ENCODE measurements at places on chromosomes 6 and 20.
A peak's percentile ranks its signal among the peaks of the same experiment; 100 is the strongest.

DNA sequence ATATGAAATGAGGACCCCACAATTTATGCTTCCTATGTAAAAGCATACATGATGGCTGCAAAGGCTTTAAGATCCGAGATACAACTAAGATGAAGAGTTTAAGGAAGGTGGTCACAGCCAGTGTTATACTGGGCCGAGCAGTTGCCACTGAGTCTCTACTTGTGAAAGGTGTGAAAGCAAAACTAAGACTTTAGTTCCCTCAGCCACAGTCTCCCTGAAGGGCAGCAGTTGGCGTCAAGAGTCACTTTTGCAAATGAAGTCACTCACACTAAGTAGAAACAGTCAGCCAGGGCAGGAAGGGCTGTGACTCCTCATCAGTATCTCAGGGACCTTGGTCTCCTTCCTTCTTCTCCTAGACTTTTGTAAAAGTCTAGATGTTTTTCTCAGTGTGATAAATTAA is 191.6 kb upstream of the MCHR2 start:
- no peak for DNase-seq

- no peak for DNase-seq
Observed at GRCh38 chr20:38178581-38178980, 13.5 kb upstream of the TGM2 start.

DNA sequence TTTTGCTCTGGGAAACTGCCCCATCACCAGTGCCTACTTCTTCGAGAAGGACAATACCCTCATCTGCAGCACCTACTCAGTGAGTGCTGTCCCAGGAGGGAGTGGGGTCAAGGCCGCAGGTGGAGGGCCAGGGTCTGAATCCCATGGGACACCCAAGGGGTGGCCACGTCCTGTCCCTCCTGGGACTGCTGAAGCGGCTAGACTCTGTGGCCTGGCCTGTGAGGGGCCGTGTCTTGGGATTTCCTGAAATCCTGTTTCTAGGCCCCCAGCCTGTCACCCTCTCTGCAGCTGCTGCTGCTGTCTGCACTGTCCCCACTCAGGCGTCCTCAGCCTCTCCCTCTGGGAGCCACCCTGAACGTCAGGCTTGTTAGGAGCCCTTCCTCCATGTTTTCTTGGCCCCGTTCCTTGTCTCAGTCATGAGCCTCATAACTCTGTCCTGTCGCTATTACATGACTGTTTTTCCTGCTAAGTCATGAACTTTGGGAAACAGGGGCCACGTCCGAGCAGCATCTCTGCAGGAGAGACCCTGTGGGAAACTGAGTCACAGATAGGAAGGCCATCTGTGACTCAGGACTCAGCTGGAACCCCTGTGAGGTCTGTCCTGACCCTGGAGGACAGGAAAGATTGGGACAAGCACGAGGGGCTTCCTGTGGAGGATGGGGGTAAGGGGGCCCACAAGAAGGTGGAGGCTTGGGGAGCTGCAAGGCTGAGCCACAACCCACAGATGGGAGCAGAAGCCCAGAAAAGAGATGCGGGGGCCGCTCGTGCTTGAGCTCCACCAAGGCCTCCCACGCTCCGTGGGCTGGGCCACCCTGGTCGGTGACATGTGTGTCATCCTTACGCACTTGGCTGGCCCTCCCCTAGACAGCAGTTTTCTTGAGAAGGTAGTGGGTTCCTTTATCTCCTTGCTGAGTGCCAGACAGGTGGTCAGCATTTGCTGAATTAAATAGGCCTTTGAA is 49.9 kb downstream of the EFCAB8 start:
- DNase-seq, result no peak

GRCh38 chr20:31608251-31608945 is 3.3 kb downstream of the ID1 start:
- no peak for DNase-seq

- peak; percentile 58 for DNase-seq
Observed at GRCh38 chr20:5528719-5529256, 212.0 kb upstream of the PROKR2 start.

- no peak for DNase-seq
Observed at GRCh38 chr6:13234130-13234529, 94.2 kb downstream of the TBC1D7 start.

DNA sequence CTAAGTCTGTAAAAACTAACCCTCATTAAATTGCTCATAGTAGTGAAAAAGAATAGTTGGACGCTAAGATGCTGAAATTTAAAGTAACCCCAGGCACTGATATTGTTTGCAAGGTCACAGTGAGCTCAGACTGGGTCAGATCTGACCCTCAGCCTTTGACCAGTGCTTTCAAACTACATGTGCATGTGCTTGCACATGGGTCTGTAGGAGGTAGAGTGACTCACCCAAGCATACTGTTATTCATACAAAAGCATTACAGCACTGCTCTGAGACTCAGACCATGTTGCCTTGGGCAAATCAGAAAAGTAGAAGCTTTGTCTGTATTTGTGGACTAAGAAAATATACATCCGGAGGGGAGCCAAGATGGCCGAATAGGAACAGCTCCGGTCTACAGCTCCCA is 326.4 kb upstream of the MARCKS start:
- no peak for DNase-seq

DNA sequence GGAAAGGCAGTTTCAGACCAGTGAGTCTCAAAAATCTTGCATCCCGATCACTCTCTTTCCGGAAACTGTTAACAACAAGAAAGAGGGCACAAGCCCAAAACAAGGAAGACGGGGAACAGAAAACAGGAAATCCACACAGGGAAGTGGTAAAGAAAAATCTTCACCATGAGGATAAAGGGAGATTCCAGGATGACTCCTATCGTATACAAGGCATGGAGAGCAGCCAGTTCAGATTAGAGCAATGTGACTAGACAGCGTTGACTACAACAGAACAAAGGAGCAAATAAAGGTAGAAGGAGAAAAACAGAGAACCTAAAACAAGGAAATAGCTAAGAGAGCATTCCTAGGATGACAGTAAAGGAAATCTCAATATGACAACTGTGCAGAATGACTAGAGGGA is 26.5 kb downstream of the VNN1 start:
- no peak for DNase-seq

- DNase-seq, result peak; percentile 55
Observed at GRCh38 chr6:25962149-25963127, at the start of gene TRIM38. TSS of gene TRIM38 (plus strand) at chr6:25962802. CDS start at chr6:25966523, 3,721 bp downstream.

- peak; percentile 58 for DNase-seq
Observed at GRCh38 chr6:16759646-16760515, 1.4 kb downstream of the ATXN1 start.

GRCh38 chr6:40848868-40849514 is 190.0 kb downstream of the UNC5CL start:
- DNase-seq, result no peak

DNA sequence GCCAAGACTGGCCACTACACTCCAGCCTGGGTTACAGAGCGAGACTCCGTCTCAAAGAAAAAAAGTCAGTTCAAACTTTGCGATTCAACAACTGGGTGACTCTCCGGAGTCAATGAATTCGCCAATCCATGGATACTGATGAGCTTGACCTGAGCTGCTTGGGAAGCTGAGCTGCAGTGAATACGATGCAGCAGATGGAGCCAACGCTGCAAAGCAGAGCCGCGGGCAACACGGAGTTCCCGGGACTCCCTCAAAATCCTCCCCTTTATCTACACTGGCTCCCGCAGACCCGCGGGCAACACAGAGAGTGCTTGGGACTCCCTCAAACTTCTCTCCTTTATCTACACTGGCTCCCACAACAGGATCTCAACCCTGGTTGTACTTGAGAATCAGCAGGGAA is 62.6 kb upstream of the SALL4 start:
- DNase-seq, result no peak

DNA sequence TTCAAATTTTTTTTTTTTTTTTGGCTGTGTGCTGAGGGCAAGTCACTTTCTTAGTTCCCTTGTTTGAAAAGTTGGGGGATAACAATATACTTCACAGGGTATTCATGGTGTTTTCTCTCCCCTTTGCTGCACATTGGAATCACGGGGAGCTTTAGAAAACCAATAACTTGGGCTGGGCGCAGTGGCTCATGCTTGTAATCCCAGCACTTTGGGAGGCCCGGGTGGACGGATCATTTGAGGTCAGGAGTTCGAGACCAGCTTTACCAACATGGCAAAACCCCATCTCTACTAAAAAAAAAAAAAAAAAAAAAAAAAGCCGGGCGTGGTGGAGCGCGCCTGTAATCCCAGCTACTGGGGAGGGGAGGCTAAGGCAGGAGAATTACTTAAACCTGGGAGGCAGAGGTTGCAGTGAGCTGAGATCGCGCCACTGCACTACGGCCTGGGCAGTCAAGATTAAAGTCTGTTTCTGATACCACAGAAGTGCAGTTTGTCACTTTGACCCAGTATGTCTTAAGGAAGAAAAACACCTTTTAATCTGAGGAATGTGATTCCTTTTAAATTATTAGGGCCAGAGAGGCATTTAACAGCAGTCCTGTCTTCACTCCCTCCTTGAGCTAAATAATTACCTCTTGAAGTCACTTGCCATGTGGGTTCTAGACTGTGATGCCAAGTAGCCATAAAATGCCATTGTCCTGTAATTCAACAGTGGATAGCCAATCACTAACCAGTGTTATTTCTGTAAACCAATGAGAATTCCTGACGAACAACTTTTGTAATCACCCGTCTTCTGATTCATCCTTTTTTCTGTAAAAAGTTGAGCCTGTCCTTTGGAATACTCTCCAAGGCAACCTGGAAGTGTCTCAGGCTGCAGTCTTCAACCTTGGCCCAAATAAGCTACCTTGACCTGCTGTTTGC is 16.1 kb downstream of the SRSF3 start:
- no peak for DNase-seq

DNA sequence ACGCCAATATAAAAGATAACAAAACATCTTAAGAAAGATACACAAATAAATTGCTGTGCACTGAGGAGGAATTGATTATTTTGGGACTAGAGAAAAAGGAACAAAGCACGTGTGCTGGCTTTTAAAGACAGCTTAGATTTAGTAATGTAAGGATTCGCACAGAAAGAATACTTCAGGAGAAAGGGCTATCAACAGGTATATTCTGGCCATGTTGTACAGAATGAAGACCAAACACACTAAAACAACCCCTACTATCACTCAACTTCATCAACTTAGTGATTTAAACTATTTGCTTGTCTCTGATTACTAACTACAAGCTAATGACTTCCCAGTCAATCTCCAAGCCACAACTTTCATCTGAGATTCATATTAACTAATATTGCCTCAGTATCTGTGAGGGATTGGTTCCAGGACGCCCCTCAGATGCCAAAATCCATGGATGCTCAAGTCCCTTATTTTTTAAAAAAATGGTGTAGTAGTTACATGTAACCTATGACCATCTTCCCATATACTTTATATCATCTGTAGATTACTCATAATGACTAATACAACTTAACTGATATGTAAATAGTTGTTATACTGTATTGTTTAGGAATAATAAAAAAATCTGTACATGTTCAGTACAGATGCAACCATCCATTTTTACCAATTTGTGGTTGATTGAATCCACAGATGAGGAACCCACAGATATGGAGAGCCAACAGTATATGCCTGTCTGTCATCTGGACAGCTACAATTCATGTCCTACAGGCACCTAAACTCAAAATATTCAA is 4.5 kb downstream of the DEK start:
- DNase-seq, result no peak

- no peak for DNase-seq
Observed at GRCh38 chr6:169345146-169345545, 91.5 kb upstream of the THBS2 start.

- DNase-seq, result no peak
Observed at GRCh38 chr6:135097172-135097571, 42.5 kb upstream of the HBS1L start.

GRCh38 chr6:26536571-26537159 is 1.5 kb upstream of the HMGN4 start:
- no peak for DNase-seq

All from T-cell (primary cell).